ACHN (cell line): ENCODE measurements at places on chromosomes 5 and 9.

GRCh38 chr5:73747696-73748380 lies 121.8 kb downstream of the ARHGEF28 start:
- no peak for DNase-seq

DNA sequence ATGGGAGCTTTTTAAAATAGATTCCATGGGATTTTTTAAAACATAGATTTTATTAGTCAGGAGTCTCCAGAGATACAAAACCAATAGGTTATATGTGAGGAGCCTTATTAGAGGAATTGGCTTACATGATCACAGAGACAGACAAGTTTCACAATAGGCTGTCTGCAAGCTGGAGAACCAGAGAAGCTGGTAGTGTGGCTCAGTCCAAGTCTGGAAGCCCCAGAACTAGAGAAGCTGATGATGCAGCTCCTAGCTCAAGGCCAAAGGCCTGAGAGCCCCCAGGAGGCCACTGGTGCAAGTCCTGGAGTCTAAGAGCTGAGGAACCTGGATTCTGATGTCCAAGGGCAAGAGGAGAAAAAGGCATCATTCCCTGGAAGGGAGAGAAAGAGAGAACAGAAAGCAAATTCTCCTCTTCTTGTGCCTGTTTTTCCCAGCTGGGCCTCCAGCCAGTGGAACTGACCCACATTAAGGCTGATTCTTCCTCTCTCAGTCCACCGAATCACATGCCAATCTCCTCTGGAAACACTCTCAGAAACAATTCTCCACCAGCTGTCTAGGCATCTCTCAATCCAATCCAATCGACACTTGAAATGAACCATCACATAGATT lies 59.3 kb downstream of the AHRR start:
- no peak for DNase-seq

DNA sequence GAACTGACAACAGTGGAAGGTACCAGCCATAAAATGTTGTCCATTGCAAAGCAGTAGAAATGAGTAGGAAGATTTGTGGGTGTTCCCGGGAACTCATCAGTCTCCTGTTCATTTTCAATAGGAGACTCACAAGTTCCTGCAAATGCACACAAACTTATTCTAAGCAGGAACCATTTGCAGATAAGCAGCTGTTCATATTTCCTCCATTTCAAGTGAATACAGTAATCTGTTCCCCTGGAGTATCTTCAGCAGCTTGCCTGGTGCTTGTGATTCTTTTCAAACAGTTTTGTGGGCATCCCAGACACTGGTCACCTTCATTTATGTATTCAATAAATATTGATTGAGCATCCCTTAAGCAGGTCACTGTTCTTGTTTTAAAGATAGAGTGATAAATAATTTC lies 1315.5 kb upstream of the C9orf72 start:
- DNase-seq = no peak

- no peak for DNase-seq
Measured at GRCh38 chr9:21656776-21657674, 145.4 kb upstream of the MTAP start.
